ENCODE measurements at places on chromosomes 2 and 18. TPM values are rescaled to one million over a fixed set of nuclear protein-coding genes. Genes with fewer than 3 reads are reported as not detected.

OTOS gene
- total RNA-seq, result not detected

SH3BP4 gene
- total RNA-seq, result 41.0 TPM

EGR4 gene
- 0.09 TPM for total RNA-seq

FAM124B gene
- total RNA-seq, result not detected

LDLRAD4 gene
- 3.3 TPM for total RNA-seq

PTGR3 gene
- total RNA-seq, result 14.6 TPM

LIMS3 gene
- total RNA-seq, result not detected

ARHGAP28 gene
- 0.03 TPM for total RNA-seq

CYS1 gene
- 1.3 TPM for total RNA-seq

MAPRE3 gene
- total RNA-seq, result 11.0 TPM

RGPD6 gene
- total RNA-seq, result 8.4 TPM

HOXD11 gene
- total RNA-seq, result 7.0 TPM

MIB1 gene
- 10.2 TPM for total RNA-seq

RSAD2 gene
- 0.13 TPM for total RNA-seq

ASIC4 gene
- 0.14 TPM for total RNA-seq

DLX2 gene
- total RNA-seq, result 0.40 TPM

TTL gene
- total RNA-seq, result 32.3 TPM

TEX44 gene
- not detected for total RNA-seq

UGT1A5 gene
- not detected for total RNA-seq

UBXN4 gene
- 41.2 TPM for total RNA-seq

R3HDM1 gene
- total RNA-seq, result 23.6 TPM

NCKAP5 gene
- total RNA-seq, result 1.2 TPM

CAB39 gene
- total RNA-seq, result 66.4 TPM

ERMN gene
- total RNA-seq, result not detected

RBM44 gene
- 0.23 TPM for total RNA-seq

SH3RF3 gene
- 0.50 TPM for total RNA-seq

AMER3 gene
- not detected for total RNA-seq

PRSS56 gene
- 0.11 TPM for total RNA-seq

TMEM247 gene
- total RNA-seq, result not detected

Data from A549 treated with GW870086 at 1 μM for 4 hours (cell line).